ENCODE measurements at places on chromosomes 5 and 9. TPM values are rescaled to one million over a fixed set of nuclear protein-coding genes. Genes with fewer than 3 reads are reported as not detected.

The HMHB1 gene
- polyA plus RNA-seq, result 0.94 TPM

The TEX53 gene
- not detected for polyA plus RNA-seq

The C9 gene
- not detected for polyA plus RNA-seq

The CER1 gene
- not detected for polyA plus RNA-seq

The SGCD gene
- 0.37 TPM for polyA plus RNA-seq

The ELAVL2 gene
- polyA plus RNA-seq, result 0.03 TPM

The NPR3 gene
- 3.1 TPM for polyA plus RNA-seq

The MZB1 gene
- polyA plus RNA-seq, result 144 TPM

The NXNL2 gene
- 0.23 TPM for polyA plus RNA-seq

The SCGB3A2 gene
- polyA plus RNA-seq, result not detected

The VLDLR gene
- polyA plus RNA-seq, result 1.3 TPM

The SLC4A9 gene
- 0.03 TPM for polyA plus RNA-seq

The PPP3R2 gene
- polyA plus RNA-seq, result not detected

The NDST1 gene
- 6.1 TPM for polyA plus RNA-seq

The TTC23L gene
- 0.07 TPM for polyA plus RNA-seq

The GRPEL2 gene
- 5.9 TPM for polyA plus RNA-seq

The DOCK2 gene
- 48.6 TPM for polyA plus RNA-seq

The PCDHB10 gene
- 0.09 TPM for polyA plus RNA-seq

The NME5 gene
- 0.47 TPM for polyA plus RNA-seq

The PKD2L2 gene
- polyA plus RNA-seq, result not detected

The SLC1A3 gene
- 9.2 TPM for polyA plus RNA-seq

The PCDHA3 gene
- polyA plus RNA-seq, result 0.08 TPM

The SPINK7 gene
- polyA plus RNA-seq, result 1.3 TPM

The ANKRD34B gene
- polyA plus RNA-seq, result 0.09 TPM

The MSMP gene
- polyA plus RNA-seq, result 1.6 TPM

The EPB41L4B gene
- 0.38 TPM for polyA plus RNA-seq

The CCDC183 gene
- 0.41 TPM for polyA plus RNA-seq

The ZDHHC21 gene
- 7.4 TPM for polyA plus RNA-seq

The TERT gene
- 0.09 TPM for polyA plus RNA-seq

The ZNG1F gene
- polyA plus RNA-seq, result 21.2 TPM

The RORB gene
- 0.02 TPM for polyA plus RNA-seq
